ENCODE measurements at places on chromosomes 7 and 10.
A peak's percentile ranks its signal among the peaks of the same experiment; 100 is the strongest.

GRCh38 chr10:104767282-104767681 lies 126.2 kb downstream of the SORCS3 start:
- no peak for DNase-seq

DNA sequence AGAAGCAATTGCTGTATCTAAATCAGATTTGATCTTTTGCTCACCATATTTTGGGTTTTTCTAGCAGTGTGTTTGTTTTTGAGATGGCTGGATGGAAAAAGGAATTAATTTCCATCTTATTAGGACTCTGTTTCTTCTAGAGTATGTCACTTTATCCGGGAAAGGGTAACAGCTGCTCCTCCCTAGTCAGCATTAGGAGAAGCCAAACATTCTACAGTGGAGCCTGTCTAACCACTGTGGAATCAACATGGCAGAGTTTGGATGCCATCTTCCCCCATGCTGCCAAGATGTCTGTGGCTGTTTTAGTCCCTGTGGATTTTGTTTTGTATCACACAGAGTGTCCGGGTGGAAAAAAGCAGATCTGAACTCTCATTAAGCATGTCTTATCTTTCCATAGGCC lies 16.0 kb upstream of the LMOD2 start:
- no peak for DNase-seq

- peak; percentile 37 for DNase-seq
Observed at GRCh38 chr7:77415823-77416620, at the start of gene GSAP. Gene GSAP (minus strand): TSS chr7:77416349. CDS start chr7:77416321, 28 bp downstream.

GRCh38 chr10:64112701-64113355 lies 591.6 kb downstream of the REEP3 start:
- DNase-seq, result no peak

DNA sequence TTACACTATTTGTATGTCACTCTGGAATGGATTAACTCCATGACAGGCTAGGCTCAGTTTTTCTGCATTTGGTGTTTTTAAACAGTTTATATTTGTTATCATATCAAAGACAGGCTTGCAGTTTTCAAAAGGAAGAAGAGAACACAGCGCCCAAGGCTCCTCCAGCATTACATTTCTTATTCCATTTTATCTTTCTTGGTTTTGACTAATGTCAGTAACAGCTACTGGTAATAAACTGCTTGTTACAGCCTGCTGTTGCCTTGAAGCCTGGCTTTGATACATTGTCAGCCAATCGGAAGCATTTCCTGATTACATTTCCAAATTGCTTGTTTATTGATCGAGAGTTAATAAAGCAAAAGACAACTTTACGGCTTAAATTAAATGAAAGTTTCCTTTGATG lies 166.0 kb upstream of the MDFIC start:
- no peak for DNase-seq

DNA sequence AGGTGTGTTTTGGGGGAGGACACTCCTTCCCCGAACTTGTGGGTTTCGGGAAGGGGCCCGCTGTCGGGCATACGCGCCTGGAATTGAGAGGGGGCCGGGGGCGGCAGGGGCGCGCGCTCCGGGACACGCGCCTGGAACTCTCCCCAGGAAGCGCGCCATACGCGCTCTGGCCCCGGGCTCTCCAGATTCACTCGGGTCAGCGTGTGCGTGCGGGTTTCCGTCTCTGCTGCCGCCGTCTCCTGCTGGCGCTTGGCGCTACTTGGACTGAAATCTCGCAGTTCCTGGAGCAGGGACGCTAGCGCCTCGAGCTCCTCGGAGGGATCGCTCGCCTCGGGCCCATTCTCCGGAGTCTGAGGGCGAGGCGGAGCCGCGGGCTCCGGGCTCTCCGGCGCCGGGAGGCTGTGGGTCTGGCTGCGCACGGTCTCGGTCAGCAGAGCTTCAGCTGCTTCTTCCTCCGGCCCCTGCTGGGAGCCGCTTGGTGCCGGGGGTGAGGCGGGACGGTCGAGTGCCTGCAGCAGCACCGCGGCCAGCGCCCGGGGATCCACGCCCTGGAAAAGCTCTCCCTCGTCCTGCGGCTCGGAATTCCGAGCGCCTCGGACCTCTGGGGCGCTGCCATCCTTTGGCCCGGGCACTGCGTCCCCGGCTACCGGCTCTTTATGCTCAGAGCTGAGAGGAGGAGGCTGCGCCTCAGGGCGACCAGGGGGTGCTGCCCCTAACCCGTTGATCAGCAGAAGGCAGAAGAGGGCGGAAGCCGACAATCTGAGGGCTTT lies 1.1 kb downstream of the VGF start:
- no peak for DNase-seq
